ENCODE measurements at places on chromosomes 11 and 22.

DNA sequence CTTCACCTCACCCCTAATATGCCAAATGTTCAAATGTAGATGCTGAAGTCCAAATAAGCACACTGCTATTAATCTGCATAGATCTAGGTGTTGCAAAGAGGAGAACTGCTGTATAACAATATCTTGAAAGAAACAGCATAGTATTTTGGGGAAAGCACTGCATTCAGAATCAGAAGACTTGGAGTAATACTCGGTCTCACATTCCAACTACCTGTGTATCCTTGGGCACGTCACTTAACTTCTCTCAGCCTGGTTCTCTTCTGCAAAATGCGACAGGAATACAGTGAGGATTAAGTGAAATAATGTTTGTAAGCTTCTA is 332 bp upstream of the HMGXB4 start:
- DNase-seq, result no peak

GRCh38 chr22:19819911-19820879 is 34.5 kb downstream of the GNB1L start:
- no peak for DNase-seq

DNA sequence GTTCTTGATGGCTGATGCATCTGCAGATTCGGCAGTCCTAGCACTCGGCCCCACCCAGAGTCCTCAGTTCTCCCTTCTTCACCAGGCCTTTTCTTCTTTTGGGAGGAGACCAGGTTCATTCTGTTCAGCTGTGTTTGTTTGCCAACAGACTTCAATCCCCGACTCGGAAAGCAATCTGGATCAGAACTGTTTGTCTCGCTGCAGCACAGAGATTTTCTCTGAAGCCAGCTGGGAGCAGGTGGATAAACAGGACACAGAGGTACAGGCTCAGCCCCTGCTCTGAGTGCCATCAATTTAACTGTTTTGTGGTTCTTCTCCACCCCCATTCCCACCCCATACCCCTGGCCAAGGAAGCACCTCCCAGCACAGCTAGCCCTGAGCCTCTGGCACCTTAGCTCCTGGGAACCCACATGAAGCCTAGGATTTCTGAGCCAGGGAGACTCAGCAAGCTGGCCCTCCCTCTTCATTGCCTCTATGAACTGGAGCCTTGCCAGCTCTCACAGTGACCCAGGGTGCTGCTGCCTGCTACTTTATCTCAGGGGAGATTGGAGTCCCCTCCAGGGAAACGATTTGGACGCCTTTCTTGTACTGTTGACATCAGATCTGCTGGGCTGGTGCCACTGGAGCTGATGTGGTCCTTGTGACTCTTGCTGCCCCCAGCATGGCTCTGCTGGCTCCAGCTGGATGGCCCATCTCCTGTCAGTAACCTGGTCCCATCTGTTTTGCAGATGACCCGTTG is 58.2 kb upstream of the HORMAD2 start:
- DNase-seq, result no peak

GRCh38 chr11:43072096-43072495 is 239.7 kb upstream of the API5 start:
- no peak for DNase-seq

GRCh38 chr22:23267226-23268043 is 87.1 kb downstream of the BCR start:
- no peak for DNase-seq

DNA sequence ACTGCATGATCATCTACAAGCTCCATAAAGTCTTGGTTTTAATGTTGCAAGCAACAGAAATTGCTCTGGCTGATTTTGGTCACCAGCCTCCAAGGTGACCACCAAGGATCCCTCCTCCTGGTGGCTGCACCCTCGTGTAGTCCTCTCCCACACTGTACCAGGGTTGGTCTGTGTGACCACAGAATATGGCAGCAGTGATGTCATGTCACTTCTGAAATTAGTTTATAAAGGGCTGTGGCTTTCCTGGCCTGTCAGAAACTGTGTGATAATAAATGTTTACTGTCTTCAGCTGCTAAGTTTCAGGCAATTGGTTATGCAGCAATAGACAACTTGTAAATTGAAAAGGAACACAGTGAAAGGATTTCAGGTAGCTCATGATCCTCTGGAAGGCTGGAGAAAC is 5.3 kb upstream of the PRDM11 start:
- DNase-seq, result no peak

DNA sequence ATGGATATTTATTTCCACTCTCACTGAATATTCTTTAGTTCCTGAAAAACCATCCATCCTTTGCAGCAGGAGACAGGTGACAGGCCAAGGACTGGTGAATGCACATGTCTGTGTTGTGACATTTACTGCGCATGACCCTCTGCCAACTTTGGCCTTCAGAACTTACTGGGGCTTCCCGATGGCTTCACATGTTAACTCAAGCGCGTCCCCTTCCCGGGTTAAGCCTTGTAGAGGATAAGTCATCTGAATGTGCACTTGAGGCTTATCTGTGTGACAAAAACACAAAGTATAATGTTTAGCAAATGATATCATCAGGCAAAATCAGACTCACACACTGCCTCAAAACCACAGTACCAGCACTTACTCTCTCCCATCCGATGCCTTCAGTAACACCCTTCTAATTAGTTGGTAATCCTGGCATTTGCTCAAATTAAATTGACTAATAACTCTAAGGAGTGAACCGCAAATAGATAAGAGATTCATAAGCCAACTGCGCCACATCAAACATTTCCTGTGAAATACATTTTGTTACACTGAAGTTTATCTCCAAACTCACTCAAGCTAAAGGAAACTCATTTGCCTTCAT is 286.4 kb downstream of the CADM1 start:
- DNase-seq, result peak; percentile 35

DNA sequence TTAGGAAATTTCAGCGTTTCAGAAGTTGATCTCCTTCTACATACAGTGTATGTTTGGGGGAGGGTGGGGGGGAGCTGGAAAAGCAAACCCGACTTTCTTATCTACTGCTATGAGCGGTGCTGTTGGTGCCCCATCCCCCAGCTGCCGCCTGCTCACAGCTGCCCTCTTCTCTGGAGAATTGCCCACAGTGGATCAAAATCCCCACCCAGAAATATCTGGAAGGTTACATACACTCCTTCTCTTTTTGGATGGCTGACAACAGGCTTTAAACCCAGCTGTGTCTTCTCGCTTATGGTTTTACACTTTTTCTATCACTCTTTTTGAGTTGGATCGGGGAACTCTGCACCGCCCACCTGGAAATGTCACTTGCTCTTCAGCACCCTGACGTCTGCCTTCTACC is 56.4 kb downstream of the DHCR7 start:
- DNase-seq, result no peak

All from nephron progenitor cell (in vitro differentiated cells).